ENCODE measurements at places on chromosomes 2 and 18.

GRCh38 chr18:60228609-60229595 is 143.7 kb downstream of the MC4R start:
- DNase-seq = no peak

DNA sequence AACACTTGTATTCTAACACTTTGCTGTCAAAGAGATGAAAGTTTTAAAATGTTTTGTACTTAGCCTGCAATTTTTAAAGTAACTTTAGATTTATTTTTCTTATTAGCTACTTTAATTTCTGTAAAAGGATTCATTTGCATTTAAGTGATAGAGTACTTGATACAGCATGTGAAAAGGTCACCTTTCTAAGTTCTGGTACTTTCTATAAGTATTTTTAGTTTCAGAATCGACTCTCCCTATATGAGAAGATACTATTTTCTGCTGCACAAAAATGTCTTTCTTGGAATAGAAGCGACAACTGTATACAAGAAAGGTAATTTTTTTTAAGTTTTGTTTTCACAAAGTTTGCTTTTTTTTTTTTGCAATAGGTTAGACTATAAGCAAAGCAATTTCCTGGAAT is 72.9 kb downstream of the METTL8 start:
- no peak for DNase-seq

DNA sequence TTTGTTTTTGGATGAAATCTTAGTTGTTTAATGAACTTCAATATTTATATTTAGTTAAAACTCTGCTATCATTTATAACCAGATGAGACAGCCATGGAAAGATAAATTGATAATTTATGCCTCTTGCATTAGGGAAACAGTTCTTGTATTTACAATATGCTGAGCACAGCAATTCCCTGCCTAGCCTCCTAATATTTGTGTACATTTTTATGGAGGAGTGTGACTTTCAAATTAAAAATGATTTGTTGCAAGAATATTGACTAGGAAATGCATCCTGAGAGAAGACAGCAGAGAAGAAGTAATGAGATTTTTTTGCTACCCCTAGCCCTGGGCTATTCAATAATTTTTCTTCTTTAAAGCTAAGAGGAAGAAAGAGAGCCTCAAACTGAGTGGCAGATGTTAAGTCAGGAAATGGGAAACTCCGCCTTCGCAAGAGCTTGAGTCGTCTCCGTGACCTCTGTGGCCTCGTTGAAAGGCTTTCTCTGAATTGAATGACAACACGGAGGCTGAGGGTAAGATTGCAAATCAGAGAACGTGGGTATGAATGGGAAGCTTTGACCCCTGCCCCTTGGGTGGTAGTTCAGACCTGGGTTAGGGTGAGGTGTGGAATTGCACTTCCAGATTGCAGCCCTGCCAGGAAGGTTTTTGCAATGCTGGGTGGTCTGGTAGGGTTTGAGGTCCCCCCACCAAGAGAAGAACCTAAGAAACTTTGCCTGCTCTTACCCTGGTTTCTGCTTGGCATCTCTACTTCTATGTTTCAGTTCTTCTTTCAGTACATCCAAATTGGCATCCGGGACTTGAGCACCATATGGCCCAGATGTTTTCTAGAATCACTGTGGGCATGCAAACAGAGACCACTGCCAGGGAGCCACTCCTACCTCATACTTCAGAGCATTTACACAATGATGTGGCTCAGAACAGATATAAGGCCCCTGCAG is 210.3 kb upstream of the RBMS1 start:
- peak; percentile 82 for DNase-seq

GRCh38 chr2:98492441-98492840 is 47.8 kb downstream of the INPP4A start:
- DNase-seq = no peak

DNA sequence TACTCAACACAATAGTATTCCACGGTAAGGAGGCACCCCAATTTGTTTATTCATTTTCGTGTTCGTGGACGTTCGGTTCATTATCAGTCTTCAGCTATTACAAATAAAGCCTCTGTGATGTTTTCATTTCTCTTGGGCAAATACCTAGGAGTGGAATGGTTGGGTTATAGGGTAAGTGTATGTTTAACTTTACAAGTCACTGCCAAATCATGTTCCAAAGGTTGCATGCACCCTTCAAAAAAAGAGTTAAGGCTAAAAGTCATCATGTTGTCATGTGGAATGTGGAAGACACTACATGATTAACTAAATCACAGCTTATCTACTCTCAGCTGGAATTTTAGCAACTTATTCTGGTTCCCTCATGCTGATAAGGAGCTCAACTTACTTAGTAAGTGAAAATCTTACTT is 15.8 kb downstream of the INO80C start:
- no peak for DNase-seq

DNA sequence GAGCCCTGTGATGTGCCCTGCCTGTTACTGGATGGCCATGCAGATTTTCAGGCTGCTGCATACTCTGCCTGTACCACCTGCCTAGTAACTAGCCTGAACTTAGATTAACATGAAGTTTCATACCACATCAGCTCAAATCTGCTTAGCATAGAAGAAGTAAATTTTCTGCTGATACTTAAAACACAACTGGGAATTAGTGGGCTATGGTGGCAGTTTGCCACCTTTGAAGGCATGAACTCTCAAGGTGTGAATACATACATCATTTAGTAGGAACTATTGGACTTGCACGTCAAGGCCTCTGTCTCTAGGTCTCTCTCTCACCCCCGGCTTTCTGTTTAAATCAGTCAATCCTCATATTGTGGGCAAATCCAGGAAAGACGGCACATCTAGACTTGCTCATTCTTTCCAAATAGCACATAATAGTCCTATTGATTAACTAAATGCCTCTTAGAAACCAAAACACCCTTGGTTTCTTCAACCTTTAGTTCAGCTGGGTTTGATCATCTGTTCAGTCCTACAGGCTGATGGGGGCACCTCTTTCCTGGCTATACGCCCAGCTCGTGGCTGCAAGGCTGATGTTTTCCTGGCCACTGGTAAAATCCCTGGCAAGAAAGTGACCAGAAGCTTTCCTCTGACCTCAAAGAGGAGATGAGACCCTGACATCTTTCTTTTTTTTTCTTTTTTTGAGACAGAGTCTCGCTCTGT is 58.4 kb downstream of the ALPK2 start:
- no peak for DNase-seq

DNA sequence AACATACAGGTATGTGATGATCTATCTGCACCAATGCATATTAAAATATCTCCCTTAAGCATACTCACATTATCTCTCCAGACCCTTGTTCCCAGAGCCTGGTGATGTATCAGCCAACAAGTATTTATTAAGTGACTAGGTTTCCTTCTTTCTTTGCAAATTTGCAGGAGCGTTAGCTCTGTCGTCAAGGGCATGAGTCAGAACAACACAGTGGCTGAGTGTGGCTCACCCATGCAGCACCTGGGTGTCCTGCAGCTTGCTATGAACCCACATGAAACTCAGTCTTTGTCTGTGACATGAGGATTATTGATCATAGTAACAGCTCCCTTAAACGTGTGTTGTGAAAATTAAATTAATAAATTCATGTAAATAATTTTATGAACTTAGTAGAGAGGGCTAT is 96.6 kb downstream of the PIEZO2 start:
- DNase-seq = no peak

- no peak for DNase-seq
Measured at GRCh38 chr2:118613737-118614136, 233.7 kb downstream of the EN1 start.
